ENCODE measurements at places on chromosomes 13 and 19.

- DNase-seq = no peak
Observed at GRCh38 chr13:46934749-46935148, 37.9 kb upstream of the HTR2A start.

DNA sequence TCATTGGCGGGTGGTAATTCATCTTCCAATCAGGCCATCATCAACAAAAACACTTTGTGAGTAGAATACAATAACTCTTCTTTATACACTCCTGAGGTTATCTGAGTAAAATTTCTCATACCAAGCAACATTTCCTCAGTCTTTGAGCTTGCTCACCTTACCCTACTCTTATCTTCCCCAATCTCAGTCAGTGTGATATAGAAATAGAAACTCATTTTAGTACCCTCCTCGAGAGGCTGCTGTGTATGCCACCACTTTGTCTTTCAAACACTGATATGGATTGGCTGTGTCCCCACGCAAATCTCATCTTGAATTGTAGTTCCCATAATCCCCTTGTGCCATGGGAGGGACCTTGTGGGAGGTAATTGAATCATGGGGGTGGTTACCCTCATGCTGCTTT lies 209.7 kb downstream of the RBM26 start:
- DNase-seq = no peak

DNA sequence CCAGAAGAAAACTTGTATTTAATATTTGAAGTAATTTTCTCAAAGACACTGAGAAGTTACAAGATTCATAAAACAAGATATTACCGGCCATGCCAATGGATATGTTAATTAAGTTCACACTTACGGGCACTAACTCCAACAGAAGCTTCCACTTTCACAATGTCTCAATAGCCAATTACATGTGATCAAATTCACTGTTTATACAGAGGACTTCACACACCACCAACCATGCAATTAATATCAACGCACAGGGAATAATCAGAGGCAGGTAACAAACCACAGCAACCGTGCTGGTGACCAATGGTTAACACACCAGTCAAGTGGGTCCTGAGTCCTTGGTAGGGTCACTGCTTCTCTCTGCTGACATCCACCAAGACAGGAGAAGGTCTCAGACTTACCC lies 5.9 kb upstream of the ACOD1 start:
- no peak for DNase-seq

GRCh38 chr13:35923347-35923746 lies 207.8 kb downstream of the DCLK1 start:
- DNase-seq = no peak

- DNase-seq = no peak
Observed at GRCh38 chr19:9354651-9355050, 8.2 kb upstream of the ZNF177 start.

DNA sequence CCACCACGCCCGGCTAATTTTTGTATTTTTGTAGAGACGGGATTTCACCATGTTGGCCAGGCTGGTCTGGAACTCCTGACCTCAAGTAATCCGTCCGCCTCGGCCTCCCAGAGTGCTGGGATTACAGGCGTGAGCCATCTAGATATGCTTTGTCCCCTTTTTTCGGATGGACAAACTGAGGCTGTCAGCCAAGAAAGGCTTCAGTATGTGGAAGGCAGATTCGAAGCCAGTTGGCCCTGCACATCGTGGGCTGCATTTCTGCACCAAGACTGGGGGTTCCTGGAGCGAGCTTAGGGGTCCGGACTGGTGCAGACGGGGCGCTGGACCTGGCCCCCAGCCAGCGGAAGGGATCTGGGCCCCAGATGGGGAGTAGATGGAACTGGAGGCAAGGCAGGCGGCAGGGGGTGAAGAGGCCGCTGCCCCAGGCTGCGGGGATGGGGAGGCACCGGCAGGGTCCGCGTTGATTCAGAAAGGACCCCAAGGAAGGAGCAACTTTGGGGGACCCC lies 9.7 kb upstream of the JUND start:
- no peak for DNase-seq

DNA sequence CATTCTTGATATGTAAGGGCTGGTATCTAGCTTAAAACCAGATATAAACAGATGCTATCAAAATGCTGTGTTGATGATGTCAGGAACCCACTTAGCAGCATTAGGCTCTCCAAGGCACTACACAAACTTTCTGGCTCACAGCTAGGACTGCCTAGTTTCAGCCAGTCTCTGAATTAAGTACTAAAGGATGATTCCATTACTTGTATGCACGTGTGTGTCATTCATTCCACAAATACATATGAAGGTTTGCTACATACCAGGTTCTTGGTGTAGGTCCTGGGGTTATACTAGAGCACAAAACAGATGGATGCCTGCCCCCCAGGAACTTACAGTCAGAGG lies 151.5 kb downstream of the RGCC start:
- DNase-seq = no peak

DNA sequence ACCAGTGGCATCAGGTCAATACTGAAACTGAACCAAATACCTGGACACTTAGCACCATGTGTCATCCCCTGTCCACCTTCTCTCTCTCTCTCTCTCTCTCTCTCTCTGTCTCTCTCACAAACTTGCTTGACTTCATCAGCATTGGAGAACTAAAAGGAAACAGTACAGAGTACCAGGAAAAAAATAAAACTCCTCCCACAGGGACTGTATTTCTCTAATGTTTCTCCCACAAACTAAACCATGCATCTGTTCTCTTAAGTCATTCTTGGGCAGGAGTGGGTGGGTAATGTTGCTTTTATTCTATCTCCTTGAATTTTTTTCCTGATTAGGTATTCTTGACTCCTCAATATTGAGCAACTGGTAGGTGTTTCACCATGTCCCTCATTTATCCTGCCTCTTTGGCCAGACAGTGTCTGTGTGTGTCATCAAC lies 112.9 kb upstream of the CACNA1A start:
- DNase-seq = no peak

- peak; percentile 3 for DNase-seq
Observed at GRCh38 chr13:20566468-20566897, 474 bp upstream of the IFT88 start.

DNA sequence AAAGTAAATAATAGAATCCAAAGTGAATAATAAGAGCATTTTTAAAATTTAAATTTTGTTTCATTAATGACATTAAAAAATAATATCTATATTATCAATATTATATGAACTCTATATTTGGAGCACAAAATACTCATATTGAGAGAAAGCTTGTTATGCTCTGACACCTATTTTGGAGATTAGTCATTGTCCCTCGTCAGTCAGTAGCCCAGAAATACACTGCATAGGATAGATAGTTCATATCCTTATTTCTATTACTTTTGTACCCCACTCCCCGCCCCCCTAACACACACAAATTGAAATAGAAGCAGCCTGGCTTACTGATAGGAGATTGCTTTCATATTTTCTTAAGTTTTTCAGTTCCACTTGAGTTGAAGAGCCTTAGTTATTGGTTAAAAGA lies 652.8 kb downstream of the PCDH9 start:
- no peak for DNase-seq

DNA sequence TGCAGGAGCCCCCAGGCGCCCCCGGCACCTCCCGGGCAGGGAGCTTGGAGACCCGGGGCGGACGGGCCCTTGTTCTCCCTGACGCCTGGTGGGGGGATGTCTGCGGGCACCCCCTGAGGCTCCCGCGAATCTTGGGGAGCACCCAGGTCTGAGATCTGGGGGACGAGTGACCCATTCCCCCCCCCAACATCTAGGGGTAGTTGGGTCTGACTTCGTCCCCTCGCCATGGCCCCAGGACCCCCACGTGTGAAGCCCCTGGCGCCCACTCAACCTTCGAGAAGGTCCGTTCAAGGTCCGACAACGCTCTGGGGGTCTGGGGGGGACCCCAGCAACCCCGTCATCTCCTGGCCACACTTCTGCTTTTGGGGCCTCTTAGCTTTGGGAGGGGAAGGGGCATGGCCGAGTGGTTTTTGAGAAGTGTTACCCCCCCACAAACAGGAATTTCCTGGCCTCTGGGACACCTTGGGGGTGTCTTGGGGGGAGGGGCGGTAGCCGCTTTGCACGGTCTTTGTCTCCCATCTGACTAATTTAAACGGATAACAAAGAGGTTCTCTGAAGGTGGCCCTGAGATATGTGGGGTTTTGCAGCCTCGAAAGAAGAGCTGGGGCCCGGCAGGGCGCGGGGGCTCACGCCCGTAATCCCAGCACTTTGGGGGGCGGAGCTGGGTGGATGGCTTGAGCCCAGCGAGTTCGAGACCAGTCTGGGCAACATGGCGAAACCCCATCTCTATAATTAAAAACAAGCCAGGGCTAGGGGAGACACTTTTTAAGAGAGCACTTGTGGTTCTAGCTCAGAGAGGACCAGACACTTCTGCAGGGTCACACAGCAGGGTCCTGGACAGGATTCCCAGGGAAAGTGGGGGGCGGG lies 608 bp downstream of the CNN2 start:
- DNase-seq = no peak

DNA sequence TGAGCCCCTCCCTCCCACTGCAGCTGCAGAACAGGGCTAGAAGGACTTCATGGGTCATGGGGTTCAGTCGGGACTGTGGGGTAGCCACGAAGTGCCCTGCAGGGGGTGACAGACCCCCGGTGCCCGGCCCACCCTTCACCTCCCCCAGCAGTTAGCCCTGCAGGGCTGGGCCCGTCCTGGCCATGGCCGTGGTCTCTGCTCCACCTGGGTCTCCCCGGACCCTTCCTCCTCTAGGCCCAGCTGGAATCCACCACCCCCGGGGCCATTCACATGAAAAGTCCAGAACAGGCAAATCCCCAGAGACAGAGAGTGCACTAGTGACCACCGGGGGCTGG lies 17.3 kb downstream of the MKNK2 start:
- DNase-seq = no peak

DNA sequence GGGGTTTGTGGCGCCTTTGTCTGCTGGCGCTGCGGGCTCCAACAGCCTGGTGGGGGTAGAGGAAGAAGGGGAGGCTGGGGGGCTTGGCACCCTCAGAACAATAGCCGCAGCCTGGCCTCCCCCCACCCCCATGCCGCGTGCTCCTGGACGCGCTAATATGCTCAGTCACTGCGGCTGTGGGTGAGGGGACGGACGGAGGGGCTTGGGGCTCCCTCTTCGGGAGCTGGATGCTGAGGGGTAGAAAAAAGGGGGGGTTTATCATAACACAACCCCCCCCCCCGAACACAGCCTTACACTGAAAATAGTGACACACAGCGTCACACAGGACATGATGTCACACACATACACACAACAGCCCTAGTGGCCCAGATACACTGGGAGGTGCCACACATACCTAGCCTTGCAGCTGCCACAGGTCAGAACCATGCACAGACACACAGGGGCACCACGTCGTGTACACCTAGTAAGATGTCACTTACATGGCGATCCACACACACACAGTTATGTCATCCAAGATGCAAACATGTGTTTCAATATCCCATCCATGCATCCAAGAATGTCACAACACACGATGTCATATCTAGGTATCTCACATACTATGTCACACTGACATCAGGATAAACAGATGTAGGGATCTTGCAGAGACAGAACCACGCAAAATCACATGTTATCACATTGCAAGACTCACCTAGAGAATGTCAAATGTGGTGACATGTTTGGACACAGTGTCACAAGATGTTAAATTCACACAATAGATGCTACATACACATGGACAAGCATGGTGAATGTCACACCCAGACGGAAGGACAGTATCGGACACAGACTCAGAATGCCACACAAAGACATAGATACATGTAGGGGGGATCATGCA lies 806 bp downstream of the MAST1 start:
- no peak for DNase-seq

GRCh38 chr13:77784515-77784914 lies 87.0 kb downstream of the SLAIN1 start:
- no peak for DNase-seq

GRCh38 chr19:4456843-4457653 lies 546 bp downstream of the UBXN6 start:
- peak; percentile 14 for DNase-seq

DNA sequence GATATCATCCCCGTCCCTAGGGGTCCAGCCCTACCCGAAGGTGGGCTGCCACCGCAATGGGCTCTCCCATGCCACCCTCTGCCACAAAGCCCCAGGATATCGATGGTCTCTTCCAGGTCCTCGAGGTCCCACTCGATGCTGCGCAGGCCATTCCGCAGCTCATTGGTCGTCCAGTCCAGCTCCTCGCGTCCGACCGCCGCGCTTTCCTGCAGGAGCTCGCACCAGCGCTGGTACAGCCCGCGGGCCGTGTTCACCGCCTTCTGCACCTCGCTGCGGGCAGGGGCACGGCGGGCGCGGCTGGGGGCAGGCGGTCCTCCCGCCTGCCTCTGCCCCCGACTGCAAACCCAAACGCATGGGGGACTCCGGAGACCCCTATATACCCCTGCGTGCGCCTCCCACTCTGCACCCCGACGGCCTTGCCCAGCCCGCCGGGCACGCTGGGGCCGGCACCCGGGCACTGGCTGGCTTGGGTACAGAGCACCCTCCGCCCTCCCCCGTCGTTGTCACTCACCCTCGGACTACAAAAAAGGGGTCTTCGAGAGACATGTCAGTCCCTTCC lies 468 bp downstream of the STX10 start:
- DNase-seq = no peak

- DNase-seq = no peak
Observed at GRCh38 chr19:54918499-54918898, 12.6 kb downstream of the NCR1 start.

DNA sequence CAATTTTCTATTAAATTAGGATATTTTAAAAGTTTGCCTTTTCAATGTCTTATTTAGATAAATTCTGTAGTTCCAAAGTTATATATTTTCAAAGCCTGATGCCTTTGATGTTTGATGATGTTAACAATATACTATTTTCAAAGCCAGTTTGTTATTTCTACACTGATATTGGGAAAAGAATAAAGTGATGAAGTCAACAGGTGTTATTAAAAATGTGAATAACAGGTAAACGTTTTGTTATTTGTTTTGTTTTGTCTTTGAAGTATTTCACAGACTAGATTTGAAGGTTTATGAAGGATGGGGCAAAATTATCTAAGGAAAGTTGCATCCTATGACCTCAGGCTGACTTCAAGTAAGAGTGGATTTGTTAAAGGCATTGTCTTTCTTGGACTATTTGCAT lies 33.1 kb upstream of the ZNF420 start:
- DNase-seq = no peak

DNA sequence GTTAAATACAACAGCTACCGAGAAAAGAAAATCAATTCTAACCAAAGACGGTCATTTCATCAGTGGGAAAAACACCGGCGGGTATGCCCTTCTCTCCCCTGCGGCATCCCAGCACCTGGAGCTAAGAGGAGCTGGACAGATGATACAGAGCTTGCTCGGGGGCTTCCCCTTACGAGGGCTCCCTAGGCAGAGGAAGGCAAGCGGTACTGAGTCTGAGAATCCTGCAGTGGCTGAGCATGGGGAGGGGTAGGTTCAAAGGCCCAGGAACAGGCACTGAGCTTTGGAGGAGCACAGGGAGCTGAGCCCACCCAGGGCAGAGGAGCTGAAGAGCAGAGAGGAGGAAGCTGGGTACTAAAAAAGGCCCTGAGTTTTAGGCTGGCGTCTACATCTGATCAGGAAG lies 12.7 kb downstream of the STK24 start:
- DNase-seq = no peak
